AG10803 (cell line): ENCODE measurements at places on chromosomes 5 and 9.

GRCh38 chr9:22454016-22454415, 7.4 kb downstream of the DMRTA1 start:
- no peak for DNase-seq

DNA sequence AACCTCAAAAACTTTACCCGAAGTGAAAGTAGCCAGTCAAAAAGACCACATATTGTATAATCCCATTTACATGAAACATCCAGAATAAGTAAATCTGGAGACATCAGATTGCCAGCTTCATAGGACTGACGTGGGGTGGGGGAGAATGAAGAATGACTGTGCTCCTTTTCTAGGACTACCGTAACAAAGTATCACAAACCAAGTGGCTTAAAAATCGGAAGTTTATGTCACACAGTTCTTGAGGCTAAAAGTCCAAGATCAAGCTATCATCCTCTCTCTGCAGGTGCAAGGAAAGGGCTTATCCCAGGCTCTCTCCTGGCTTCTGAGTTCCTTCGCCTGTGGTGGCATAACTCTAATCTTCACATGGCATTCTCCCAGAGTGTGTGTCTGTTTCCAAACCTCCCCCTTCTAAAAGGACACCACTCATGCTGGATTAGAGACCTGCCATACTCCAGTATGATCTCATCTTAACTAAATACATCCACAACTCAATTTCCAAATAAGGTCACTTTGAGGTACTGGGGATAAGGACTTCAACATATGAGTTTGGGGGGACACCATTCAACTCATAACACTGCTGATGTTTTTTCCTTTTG, 25.5 kb downstream of the ADAM19 start:
- no peak for DNase-seq

- no peak for DNase-seq
Measured at GRCh38 chr9:99590840-99591239, 230.8 kb upstream of the NR4A3 start.

GRCh38 chr9:128097543-128098296, 29.7 kb downstream of the SLC25A25 start:
- no peak for DNase-seq

DNA sequence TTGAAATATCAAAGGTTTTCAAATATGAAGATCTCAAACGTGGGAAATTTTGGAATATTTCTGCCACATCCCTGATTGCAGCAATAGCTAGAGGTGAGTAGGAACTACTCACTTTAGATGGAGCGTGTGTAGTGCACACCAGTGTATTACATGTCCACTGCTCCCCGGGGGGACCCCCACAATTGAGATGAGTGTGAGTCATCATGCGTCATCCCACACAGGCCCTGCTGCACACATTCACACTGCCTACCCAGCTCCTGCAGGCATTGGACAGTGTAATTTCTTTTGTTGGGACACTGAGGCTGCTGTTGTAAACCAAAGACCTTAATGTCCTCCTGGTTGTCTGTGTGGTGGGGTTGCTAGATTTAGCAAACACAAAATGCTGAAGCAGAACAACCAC, 280.0 kb downstream of the GAS1 start:
- DNase-seq = peak; percentile 45

GRCh38 chr5:143698574-143698973, 113.4 kb upstream of the HMHB1 start:
- no peak for DNase-seq

GRCh38 chr5:67066815-67067214, 129.8 kb downstream of the CD180 start:
- DNase-seq = no peak

DNA sequence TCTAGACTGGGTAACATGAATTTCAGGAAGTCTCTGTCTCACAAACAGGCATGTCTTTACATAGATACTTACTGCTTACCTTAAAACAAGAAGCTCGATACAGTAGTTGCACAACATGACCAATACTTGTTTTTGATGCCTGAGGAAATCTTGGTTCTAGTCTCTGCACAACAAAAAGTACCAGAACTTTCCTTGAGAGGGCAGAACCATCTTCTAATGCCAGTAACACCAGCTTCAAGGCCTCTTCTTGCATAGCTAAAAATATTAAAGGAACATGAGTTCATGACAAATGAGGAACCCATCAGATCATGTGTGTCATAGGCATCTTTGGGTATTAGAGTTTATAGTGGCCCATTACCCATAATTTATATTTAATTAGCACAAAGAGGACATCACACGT, 22.0 kb downstream of the RC3H2 start:
- no peak for DNase-seq

DNA sequence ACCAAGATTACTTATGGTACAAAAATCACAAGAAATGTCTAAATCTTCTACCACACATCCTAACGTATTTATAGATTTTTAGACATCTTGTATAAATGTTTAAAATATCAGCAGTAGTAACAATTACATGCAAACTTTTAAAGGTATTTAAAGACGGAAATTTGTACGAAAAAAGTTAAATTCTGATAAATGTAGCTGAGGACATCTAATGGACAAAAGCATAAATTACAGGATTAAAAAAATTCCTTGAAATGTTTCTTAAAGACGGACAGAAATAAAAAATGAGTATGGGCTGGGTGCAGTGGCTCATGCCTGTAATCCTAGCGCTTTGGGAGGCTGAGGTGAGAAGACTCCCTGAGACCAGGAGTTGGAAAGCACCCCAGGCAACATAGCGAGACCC, 15.8 kb downstream of the ERCC8 start:
- no peak for DNase-seq

DNA sequence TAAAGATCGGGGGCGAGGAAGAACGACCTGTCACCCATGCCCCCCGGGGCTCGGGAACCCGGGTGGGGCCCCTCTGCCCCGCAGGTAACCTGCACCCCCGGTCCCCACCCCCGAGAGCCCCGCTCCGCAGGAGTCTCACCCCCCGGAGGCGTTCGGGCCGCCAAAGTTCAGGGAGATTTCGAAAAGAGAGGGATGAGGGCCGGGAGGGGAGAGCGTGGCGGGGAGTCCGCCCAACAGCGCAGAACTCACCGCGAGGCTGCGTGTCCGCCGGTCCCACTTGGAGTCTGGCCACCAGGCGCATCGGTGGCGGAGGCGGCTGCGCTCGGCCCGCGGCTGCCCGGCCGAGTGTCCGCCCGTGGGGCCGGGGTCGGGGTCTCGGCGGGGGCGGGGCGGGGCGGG, at the start of gene PHF19:
Gene PHF19, minus strand, starts transcription at position 347 of the 399 bp plus-strand sequence. CDS start 2,447 bp downstream, outside the sequence.
- peak; percentile 20 for DNase-seq

GRCh38 chr9:18826248-18826647, 206.8 kb downstream of the SAXO1 start:
- DNase-seq = no peak

DNA sequence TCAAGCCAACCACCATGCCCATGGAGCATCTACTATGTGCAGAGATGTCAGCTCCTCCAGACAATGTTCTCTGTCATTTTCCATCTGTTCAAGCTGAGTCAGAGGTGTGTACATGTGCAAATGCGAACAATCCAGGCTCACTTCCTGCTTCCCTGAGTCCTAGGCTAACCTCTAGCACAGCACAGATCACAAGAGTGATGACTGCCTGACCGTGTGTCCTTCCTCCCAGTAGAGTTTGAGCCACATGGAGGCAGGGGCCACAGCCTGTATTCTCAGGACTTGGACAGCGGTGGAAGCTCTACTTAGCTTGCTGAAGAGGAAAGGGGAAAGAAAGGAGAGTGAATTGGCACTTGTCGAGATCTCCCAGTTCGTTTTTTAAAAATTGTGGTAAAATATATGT, 87.2 kb downstream of the KCNIP1 start:
- no peak for DNase-seq

DNA sequence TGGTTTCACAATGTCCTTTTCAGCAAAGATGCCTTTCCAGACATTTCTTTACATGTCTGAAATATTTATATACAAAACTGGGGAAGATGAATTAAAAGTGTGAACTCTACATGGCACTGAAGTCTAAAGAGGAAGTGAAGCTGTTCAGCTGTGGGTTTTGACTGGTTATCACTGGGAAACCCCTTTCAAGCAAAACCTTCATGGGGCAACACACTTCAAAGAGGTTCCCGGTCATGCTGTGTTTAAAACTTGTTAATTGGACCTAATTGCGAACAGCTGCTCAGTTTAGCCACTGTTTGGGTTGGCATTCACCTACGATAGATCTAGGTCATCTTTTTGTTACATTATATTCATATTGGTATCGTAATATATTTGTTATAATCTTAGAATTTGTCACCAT, 20.0 kb upstream of the GDNF start:
- no peak for DNase-seq

GRCh38 chr9:81032030-81032572, 657.2 kb downstream of the TLE1 start:
- peak; percentile 67 for DNase-seq

DNA sequence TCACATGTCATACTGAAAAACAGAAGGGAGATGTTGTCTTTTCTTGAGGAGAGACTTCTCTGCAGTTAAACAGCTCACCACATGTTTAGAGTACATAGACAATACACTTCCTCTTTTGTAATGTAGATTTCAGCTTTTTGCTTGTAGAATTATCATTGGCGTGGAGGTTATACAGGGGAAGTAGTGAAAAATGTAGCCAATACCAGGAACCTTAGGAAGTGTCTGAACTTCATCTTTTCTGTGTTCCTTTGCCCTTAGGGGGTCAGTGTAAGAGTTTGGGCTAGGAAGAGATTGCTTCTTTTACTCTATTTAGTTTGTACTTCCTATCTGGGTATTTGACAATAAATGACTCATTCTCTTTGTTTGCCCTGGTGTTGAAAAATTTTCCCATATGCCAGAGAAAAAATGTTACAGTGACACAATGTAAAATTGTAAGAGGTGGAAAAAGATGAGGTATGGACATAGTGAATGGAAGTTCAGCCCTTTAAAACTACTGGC, 21.0 kb upstream of the CDKN2B start:
- DNase-seq = peak; percentile 77
